T follicular helper cell (primary cell): ENCODE measurements at places on chromosomes 6 and 20.

- DNase-seq = no peak
Observed at GRCh38 chr6:169520104-169520503, 181.7 kb downstream of the WDR27 start.

DNA sequence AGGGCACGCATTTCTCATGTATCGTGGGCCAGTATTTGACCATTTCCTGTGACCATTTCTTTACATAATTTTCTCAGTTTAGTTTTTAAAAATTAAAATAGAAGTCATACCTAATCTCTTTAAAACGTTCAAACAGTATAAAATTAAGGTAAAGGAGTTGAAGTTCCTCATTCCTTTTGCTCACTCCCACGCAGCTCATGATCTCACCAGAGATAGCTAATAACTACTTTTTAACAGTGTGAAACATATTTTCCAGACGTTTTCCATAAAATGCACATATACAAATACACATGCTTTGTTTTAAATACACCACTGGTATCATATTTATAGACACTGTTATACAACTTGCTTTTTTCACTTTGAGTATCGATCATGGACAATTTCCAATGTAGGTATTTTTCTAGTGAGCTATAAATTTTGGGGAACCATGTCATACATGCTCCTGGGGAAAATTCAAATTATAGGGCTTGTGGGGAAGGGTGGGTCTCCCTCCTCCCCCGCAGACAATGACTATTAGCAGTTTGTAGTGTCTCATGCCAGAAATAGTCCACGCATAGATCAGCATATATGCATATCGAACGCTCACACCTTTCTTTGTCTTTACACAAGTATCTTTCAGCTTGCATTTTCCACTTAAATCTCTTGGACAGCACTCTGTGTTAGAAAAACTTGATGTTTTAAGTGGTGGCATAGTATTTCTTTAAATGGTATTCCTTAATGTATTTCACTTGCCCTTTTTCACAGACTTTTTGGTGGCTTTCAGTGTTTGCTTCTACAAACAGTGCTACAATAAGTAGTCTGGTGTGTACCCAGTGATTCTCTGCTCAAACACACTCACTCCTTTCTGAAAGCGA lies 145.5 kb upstream of the ZNF217 start:
- no peak for DNase-seq

- no peak for DNase-seq
Observed at GRCh38 chr6:3109761-3110160, 8.8 kb upstream of the BPHL start.

GRCh38 chr20:13260650-13261279 lies 39.7 kb downstream of the ISM1 start:
- no peak for DNase-seq

DNA sequence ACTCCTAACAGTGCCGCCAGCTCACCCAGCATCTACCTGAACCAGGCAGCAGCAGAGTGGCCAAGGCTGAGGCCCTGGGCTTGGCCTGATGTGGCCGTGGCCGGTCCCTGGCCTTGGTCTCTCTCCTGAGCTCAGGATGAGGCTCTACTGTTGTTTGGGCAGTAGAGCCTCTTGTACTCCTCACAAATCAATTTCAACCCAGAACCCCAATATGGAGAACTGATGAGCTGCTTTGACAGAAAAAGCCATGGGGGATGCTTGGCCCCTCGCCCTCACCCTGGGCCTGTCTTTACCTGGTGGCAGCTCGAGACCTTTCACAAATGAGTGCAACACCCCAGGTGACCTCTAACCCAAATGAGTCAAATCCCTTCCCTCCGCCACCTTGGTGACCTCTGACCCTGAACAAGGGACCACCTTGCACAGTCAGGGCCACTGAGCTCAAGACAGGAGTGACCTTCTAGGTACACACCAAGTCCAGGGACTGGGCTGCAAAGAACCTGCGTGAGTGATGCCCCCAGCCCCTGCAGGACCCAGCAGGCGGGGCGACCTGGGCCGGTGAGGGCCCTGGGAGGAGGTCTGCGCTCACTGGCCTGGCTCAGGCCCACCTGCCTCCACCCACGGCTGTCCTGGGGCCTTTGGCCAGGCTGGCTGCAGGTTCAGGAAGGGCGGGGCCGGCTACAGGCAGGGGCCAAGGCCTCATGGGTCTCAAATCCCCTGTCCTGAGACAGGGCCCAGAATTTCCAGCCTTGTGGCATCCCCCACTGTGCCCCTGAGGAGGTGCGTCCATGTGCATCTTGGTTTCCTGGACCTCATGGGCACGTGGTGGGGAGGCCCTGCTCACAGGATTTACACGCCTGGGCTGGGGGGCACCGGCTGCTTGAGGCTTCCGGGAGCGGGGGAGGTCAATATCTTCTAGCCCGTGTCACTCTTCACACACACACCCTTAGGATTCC lies 30.2 kb downstream of the PSMG4 start:
- DNase-seq = no peak

GRCh38 chr6:40485300-40485699 lies 101.9 kb downstream of the LRFN2 start:
- DNase-seq = no peak

GRCh38 chr20:53899351-53900167 lies 170.8 kb downstream of the BCAS1 start:
- DNase-seq = peak; percentile 34

DNA sequence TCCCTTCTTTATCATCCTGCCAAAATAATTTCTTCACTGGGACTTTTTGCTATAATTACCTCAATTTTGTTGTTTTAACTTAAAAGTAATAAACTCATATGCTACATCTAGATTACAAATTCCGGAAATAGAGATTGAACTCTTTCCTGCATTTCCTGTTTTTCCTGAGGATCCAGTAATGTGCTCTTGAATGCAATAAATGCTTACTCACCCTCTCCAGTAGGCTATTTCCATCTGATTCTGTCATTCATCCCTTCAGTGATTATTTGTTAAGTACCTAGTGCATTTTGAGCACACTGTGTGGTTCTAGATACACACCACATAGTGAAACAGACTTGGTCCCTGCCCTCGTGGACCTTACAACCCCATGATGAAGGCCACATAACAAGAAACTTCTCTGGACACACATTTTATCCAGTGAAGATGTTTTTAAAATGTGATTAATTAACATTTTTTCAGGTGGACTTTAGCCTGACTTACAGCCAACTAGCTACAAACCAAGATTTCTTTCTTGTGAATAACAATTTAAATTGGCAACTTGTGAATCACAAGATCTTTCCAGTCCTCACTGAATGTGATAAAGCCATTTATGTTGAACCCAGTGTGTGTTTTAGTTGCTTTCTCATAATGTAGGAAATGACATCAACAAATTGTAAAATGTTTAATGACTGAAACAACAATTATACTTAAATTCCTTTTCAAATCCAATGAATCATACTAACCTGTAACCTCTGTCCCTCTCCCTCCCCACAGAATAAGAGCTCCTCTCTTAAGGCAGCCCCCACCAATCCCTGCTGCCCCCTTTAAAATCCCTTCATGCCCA lies 272.3 kb downstream of the KHDC1L start:
- DNase-seq = no peak

GRCh38 chr6:139115989-139116758 lies 18.7 kb upstream of the HECA start:
- DNase-seq = no peak

DNA sequence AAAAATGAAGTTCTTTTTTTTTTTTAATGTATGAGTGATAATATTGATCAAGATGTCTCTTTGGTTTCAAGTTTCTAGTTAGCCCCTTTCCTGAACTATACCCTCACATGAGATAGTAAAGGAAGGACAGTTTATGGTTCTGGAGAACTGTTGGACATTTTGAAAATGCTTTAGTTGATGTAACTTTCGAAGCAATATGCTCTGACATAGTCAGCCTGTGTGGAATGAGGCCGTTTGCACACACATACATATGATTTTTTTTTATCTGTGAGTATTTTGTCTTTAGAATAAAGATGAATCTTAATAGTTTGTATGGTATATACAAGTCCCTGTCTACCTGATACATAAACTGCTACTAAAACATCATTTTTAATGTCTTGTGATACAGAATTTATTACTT lies 177.0 kb downstream of the ARID1B start:
- DNase-seq = no peak

- DNase-seq = no peak
Observed at GRCh38 chr20:58697201-58697866, 4.7 kb downstream of the NPEPL1 start.

- DNase-seq = no peak
Observed at GRCh38 chr6:33426590-33427511, 7.0 kb downstream of the SYNGAP1 start.

DNA sequence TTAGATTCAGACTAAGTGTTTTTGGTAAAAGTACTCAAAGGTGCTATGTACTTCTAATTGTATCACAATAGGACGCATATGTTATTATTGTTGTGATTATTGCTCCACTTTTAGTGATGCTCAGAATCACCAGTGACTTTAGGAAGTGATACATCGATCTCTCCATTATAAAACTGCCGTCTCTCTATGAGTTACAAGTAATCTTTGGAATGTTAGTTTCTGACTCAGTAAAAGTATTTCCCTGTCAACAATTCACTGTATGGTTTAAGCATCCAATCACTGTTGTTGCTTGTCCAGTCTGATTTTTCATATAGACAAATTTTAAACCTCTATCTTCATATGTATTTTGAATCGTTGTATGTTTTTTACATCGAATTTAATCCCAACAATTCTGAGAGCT lies 9.4 kb downstream of the DCBLD1 start:
- no peak for DNase-seq

GRCh38 chr20:63939061-63939935 lies 16.9 kb downstream of the UCKL1 start:
- DNase-seq = no peak

GRCh38 chr6:149054559-149055194 lies 262.8 kb upstream of the TAB2 start:
- DNase-seq = no peak

DNA sequence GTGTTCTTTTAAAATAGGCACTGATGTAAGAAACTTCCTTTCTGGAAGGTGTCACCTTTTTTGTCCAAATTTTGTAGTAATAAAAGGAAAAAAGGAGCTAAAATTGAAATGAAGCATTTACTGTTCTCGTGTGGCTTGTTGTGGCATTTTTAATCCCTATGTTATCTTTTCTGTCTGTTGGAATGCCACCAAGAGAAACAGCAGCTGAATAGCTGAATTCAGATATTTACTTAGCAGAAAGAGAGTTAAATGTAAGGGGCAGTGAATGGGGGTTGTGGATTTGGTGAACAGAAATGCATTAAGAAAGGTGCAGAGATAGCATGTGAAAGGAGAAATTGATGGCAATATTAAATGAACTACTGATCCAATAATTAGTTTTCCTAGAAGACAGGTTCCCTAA lies 573.6 kb upstream of the EPHA7 start:
- no peak for DNase-seq

GRCh38 chr20:47778398-47779354 lies 6.6 kb downstream of the SULF2 start:
- DNase-seq = no peak

- DNase-seq = no peak
Observed at GRCh38 chr6:170113141-170113540, 177.7 kb downstream of the DLL1 start.

- no peak for DNase-seq
Observed at GRCh38 chr6:41801380-41801779, 13.9 kb downstream of the TOMM6 start.

GRCh38 chr6:15887491-15888461 lies 224.9 kb upstream of the DTNBP1 start:
- no peak for DNase-seq

GRCh38 chr20:1440024-1440423 lies 26.6 kb downstream of the NSFL1C start:
- no peak for DNase-seq

GRCh38 chr6:149246691-149247384 lies 70.7 kb upstream of the TAB2 start:
- no peak for DNase-seq

GRCh38 chr6:16240589-16241320 lies 2.4 kb downstream of the GMPR start:
- DNase-seq = no peak

DNA sequence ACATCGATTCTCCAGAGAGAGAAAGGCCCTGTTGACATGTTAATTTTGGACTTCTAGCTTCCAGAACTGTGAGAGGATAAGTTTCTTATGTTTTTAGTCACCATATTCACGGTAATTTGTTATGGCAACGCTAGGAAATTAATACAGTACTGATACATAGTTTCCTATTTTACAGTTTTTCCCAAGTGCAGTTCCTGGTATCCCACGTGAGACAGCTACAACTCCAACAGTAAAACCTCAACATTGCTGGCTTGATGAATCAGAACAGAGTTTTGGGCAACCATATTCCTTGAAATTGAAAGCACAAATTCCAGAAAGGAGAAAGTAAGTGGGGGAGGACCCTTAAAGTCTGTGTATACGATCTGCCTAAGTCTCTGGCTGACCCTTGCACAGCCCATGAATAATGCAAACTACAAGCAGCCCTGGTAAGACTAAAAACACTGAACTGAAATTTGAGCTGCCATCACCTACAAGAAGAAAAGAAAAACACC lies 505.1 kb upstream of the NRSN1 start:
- no peak for DNase-seq

- no peak for DNase-seq
Observed at GRCh38 chr6:37486121-37486839, 13.4 kb downstream of the CCDC167 start.

DNA sequence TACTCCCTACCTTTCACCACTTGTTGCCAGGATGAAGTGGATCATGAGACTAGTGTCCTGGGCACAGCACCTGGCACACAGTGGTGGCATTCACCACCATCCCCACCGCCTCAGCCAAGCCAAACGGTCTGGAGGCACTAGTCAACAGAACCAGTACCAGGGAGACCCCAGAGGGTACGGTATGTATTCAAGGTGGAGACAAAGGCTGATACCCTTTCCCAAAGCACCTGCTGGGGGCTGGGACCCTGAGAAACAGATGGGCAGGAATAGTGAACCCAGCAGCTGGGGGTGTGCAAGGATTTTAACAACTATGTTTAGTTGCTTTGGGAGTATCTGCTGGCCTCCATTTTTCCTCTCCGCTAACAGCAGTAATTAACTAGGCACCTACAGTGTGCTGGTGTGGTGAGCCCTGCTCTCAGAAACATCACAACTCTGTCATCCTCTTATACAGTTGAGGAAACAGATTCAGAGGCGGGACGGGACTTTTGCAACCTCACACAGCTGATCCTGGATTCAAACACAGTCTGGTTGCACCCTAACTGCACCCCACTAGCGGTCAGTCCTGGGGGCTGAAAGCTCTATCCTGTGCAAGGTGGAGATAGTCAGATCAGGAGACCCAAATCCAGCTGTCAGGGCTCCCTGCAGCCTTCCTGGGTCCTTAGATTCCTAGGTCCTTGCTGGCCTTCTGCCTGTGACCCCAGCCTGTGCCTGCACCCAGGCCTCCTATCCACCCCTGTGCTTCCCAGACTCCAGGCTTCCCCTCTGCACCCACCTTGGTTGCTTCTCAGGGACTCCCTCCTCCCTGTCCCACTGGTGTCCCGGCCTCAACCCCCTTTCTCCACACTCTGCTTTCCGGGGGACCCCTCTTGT lies 1.2 kb downstream of the SNTA1 start:
- no peak for DNase-seq
